AML-193 (cell line): ENCODE measurements at places on chromosomes 5 and 9.

GRCh38 chr5:74903165-74903787, 37.1 kb upstream of the FAM169A start:
- DNase-seq = no peak

DNA sequence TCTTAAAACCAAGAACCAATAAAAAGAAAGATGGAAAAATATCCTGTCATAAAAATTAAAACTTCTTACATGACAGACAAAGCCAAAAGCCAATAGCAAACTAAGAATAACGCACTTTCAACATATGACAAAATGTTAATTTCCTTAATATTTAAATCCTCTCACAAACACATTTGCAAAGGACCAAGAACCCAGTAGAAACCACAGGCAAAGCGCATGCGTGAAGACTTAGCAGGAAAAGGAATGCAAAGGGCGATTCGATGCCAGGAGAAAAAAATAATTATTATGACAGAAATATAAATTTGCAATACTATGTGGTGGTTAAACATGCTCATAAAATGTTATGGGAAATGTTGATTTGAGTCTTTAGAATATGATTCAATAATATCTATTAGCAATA, 39.9 kb upstream of the OLFM1 start:
- no peak for DNase-seq

DNA sequence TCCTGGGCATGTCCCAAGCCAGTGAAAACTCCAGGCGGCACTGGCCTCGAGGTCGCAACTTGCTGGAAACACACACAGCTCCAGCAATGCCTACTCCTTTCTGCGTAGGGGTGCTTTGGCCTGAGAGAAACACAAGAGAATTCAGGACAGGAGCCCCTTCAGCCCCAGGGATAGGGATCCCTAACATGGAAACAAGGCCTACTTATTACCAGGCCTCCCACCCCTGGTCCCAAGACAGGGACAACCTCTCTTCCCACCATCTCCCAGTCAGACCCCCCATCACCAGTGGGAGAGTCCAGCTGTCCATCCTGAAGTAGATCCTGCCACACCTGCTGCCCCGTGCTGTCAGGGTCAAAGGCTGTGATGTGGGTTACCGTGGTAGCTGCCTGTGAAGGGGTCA, 7.8 kb downstream of the CREB3 start:
- DNase-seq = no peak

- DNase-seq = no peak
These were observed 6.5 kb downstream of the OR13C8 start for GRCh38 chr9:104575456-104575855.

- no peak for DNase-seq
These were observed 656.5 kb downstream of the BNC2 start for GRCh38 chr9:16213781-16214515.

- no peak for DNase-seq
These were observed 113.5 kb downstream of the CAMK4 start for GRCh38 chr5:111337688-111338087.

GRCh38 chr5:87388129-87388528, 24.6 kb downstream of the CCNH start:
- DNase-seq = no peak

DNA sequence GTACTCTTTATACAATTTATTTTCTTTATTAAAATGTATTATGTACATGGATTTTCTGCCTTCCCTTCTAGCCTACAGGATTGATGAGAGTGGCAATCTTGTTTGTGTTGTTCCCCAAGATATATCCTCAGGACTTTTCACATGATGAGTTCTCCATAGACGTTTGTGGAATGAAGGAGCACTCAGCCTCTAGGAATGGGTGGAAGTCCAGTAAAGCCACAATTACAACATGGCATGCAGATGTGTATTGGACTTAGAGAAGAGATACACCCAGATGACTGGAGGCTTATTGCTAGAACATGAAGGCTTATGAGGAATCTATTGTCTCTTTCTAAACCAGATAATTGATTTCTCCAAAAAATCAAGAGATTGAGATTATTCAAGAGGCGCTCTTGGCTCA, 8.2 kb upstream of the DOCK2 start:
- DNase-seq = no peak

GRCh38 chr5:139914218-139914807, 118.7 kb downstream of the PSD2 start:
- DNase-seq = no peak

- DNase-seq = no peak
These were observed 4.5 kb downstream of the PIP5K1B start for GRCh38 chr9:68709291-68710110.

DNA sequence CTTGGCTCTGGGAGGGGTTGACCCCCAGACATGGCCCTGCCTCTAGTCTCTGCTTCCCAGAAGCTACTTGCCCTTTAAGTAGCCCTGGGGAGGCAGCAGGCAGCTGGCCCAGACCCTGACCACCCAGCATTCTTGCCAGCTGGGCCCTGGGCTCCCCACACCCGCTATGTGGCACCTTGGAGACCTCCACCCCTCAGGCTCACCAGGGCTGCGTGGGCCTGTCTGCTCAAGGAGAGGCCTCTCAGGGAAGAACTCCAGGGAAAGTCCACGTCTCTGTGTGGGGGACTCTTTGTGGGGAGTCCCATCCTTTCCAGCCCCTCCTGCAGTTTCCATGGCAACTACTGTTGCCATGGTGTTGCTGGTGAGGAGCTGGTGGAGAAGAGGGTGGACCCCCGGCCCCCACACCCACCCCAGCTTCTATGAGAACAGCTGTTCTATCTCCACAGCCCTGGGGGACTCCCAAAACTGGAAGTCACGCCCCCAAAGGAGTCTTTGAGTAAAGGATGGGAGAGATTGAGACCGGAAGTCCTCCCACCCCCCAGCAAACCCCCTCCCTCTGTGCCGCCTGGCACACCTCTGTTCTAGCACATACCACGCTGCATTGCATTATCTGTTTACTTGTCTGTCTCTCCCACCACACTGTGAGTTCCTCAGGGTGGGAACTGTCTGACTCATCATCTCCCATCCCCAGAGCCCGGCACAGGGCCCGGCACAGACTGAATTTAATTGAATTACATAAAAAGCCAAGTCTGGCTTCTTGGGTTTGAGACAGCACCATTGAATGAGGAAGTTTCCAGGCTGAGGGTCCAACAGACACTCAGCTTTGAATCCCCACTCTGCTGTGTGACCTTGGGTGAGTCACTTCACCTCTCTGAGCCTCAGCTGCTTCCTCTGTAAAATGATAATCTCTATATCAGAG, 12.6 kb downstream of the DNM1 start:
- no peak for DNase-seq

DNA sequence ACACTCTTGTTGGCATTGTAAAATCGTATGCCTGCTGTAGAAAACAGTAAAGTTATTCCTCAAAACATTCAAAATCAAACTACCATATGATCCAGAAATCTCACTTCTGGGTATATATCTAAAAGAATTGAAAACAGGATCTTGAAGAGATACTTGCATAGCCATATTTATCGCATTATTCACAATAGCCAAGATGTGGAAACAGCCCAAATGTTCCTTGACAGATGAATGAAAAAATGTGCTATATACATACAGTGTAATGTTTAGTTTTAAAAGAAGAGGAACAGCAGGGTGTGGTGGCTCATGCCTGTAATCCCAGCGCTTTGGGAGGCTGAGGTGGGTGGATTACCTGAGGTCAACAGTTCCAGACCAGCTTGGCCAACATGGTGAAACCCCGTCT, 234.1 kb upstream of the DAB2 start:
- DNase-seq = no peak

GRCh38 chr5:16740811-16741392, 124.1 kb upstream of the RETREG1 start:
- DNase-seq = no peak

GRCh38 chr5:155684417-155684816, 642.5 kb upstream of the SGCD start:
- no peak for DNase-seq

- DNase-seq = no peak
These were observed 96.5 kb upstream of the SMARCA2 start for GRCh38 chr9:1918622-1919021.
